ENCODE measurements at places on chromosomes 3 and 15.

DNA sequence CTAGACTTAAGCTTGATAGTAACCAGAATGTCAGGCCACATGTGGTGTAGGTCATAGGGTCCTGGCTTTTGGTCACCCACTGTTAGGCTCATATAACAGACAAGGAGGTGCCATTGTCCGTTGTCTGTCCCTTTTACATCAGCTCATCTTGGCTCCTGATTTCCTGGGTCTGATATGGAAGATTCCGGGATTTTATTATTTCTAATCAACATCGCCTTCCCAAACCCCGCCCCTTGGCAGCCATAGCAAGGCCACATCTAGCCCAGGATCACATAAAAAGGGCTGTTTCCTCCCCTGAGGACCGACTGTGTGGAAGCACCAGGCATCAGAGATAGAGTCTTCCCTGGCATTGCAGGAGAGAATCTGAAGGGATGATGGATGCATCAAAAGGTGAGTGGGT lies at the start of gene TGM4:
Gene TGM4, plus strand, starts transcription at position 301 of the 400 bp plus-strand sequence. Its CDS starts 71 bp downstream, at position 372.
- DNase-seq, result no peak

- DNase-seq, result no peak
Observed at GRCh38 chr15:54089776-54090175, 111.5 kb downstream of the UNC13C start.

DNA sequence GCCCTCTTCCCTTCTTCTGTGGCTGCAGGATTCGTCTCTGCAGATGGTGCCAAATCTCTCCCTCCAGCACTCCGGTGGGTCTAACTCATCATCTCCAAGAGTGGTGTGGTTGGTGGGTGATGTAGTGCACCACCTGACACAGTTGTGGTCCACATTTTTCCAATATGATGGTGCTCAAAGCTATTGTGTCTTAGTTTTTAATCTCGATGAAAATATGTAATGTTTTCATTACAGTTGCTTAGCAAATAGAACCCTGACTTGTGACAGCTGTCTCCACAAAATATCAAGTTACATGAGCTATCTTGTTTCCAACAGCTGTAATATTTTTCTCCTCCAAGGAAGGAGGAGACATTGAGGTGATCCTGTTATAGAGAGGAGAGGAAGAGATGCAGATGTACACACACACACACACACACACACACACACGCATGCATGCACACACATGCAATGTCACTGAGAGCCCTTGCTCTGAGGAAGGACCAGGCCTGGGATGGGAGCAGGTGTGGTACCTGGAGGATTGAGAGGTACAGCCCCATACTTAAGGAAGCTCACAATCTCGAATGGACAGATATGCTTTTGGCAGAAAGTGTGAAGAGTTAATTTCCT lies 15.7 kb upstream of the ESYT3 start:
- DNase-seq, result no peak

DNA sequence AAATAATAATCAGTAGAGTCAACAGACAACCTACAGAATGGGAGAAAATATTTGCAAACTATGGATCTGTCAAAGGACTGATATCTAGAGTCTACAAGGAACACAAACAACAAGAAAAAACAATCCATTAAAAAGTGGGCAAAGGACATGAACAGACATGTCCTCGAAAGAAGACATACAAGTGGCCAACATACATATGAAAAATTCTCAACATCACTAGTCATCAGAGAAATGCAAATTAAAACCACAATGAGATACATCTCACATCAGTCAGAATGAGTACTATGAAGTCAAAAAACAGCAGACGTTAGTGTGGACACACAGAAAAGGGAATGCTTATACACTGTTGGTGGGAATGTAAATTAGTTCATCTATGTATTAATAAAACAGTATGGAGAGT lies 33.7 kb downstream of the SLC2A2 start:
- no peak for DNase-seq

DNA sequence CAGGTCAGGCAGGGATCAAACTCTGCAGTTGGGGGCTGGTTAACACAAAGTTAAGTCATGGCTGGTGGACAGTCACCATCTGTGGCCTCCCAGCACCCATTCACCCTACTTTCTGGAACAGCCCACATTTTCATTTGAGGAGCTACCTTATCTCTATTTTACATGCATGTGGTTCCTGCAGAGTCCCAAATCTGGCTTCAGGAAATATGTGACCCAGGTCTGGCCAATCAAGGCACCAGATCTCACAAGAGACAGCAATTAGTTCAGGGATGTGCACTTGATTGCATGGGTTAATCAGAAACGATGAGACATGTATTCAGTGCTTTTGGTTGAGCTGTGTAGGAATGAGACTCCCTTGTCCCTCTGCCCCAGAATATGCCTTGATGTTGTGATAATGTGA lies 170.9 kb downstream of the NR2F2 start:
- no peak for DNase-seq
